ENCODE measurements at places on chromosomes 6 and 20.

DNA sequence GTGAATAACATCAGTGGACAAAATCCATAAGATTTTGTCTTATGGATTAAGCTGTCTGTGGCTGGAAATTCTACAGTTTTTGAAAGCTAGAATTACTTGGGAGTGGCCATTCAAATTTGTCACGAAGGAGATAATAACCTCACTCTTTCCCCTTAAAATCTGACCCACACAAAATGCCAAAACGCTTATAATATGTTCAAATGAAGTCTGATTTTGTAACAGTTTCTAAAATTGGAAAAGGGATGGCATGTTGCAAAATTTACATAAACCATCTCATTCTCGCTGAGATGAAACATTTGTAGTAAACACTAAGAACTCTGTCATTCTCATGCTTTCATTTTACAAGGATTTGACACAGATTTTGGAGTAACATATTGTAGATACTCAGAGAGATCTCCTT lies 112.7 kb downstream of the GJA1 start:
- no peak for DNase-seq

DNA sequence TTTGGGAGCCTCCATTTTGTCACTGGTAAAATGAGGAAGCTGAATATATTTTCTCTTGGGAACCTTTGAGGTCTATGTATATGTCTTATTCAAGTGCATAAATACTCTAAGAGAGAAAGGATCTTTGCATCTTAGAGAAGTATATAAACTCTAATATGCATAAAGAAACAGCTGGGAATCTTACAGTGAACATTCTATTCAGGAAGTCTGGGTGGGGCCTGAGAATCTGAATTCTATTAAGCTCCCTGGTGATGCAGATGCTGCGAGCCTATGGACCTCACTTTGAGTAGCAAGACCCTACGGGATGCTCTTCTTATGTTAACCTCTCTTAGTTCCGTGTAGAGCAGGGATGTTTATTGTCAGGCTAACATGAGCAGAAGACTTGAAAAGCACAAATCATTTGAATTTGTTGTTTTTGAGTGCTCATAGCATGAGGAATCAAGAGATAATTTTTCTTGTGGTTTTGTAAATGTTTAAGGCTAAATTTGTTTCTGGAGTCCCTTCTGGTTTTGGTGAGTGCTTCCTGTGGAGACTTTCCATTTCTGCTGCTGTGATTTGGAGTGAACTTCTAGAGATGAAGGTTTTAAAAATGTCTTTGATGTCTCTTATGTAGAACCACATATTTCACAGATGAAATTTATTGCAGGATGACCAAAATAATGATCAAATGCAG lies 281.2 kb upstream of the JAG1 start:
- DNase-seq = no peak

- DNase-seq = no peak
Observed at GRCh38 chr6:75331151-75331550, 46.6 kb upstream of the TMEM30A start.

GRCh38 chr6:147043994-147044477 lies 160.2 kb upstream of the STXBP5 start:
- no peak for DNase-seq

GRCh38 chr6:106053484-106054205 lies 32.5 kb upstream of the PRDM1 start:
- no peak for DNase-seq

DNA sequence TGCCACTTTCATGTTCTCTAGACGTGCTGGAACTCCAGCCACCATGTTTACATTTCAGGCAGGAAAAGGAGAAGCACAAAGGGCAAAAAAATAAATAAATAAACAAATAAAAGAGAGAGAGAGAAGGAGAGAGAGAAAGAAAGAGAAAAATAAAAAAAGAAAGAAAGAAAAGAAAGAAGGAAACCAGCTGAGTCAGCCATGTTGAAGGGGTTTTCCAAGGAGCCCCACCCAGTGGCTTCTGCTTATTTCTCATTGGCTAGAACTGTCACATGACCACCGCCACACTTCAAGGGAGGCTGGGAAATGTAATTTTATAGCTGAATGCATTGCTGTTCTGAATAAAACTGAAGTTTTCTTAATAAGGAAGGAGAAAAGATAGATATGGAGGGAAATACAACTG lies 71.1 kb downstream of the BFSP1 start:
- no peak for DNase-seq

DNA sequence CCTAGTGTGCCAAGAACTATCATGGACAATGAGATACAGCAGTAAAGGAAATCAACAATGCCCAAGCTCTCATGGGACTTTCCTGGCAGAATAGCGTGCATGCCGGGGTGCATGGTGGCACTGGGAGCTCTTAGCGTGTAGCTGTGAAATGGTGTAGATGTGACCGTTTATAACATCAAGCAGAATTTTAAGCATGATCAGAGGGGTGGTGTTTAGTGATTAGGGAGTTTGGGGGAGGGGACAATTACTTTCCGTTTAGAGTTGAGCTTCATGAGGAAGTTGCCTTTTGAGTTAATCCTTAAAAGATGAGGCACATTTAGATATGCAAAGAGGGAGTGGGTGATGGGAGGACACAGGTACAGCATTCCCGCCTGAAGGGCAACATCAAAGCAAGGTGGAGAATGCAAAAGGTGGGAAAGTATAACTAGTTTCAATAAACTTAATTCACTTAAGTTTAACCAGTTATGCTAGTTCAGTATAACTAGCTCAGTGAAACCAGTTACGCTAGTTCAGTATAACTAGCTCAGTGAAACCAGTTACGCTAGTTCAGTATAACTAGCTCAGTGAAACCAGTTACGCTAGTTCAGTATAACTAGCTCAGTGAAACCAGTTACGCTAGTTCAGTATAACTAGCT lies 661.6 kb downstream of the QKI start:
- DNase-seq = no peak

DNA sequence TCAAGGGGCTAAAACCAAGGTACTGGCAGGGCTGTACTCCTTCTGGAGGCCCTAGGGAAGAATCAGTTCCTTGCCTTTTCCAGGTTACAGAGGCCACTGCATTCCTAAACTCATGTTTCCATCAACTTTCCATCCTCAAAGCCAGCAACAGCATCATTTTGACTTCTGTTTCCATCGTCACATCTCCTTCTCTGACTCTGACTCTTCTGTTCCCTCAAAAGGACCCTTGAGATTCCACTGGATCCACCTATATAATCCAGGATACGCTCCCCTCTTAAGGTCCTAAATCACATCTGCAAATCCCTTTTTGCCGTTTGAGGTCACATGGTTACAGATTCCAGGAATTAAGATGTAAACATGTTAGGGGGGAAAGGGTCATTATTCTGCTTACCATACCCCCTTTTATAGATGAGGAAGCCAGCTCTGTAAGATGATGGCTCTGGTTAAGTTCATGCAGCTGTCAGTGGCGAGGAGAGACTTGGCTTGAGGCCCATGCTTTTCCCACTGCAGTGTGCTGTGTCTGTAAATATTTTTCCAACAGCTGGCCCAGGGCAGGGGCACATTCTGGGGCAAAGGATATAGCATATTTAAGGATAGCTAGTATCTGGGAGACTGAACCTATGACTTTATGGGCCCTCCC lies 114.6 kb downstream of the TNFRSF21 start:
- DNase-seq = no peak

GRCh38 chr20:37914672-37915433 lies 11.9 kb downstream of the VSTM2L start:
- no peak for DNase-seq

DNA sequence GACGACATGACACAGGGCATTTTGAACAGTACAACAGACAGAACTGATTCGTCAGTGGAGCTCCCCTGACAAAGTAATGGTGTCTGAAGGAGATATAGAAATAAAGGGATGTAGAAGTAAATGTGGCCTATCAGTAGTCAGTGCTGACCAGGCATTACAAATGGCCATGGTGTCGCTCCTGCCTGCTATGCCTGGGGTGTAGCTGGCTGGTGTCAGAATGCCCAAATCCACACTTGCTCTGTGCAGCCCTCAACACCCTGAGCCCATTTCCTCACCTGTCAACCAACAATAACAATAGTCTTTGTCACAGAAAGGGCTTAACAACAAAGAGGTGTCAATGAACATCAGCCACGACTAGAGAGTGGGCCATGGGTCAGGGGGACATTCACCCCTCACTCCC lies 53.2 kb downstream of the MAP3K5 start:
- DNase-seq = no peak

GRCh38 chr20:44773070-44773829 lies 27.6 kb downstream of the KCNK15 start:
- no peak for DNase-seq

DNA sequence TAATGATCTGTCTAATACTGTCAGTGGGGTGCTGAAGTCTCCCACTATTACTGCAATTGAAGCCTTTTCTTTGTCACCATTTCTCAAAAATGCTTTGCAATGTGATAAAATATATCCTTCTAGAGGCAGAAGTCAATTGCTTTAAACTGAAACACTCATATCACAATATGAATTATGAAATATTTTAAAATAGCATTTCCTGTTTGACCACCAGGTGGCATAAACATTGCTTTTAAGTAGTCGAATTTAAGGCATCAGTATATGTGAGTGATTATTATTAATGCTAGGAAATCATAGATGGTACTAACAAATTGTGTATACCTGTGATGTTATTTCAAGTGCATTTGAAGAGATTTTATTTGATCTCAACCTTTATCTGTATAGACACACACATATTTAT lies 87.5 kb downstream of the MEI4 start:
- no peak for DNase-seq

DNA sequence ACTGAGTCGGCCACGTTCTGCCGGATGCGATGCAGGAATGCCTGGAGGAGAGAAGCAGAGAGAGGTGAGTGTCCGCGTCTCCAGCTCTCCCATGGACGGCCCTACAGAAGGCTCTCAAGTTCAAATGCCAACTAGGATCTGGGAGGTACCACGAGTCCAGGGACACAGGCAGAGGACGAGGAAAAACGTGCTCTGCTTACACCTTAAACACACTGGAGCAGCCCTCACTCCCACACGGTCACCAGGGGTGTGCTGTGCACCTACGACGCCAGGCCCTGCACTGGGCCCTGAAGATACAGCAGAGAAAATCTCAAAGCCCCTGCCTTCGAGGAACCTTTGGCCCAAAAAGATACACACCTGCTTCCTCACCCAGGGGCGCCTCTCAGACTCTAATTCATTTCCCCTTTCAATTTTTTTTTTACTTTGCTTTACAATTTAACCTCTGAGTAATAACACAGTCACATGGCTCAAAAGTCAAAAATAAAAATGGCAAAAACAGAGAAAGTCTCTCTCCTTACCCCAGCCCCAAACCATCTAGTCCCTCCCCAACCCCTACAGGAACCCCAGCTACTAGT lies 79.9 kb downstream of the PREX1 start:
- no peak for DNase-seq

DNA sequence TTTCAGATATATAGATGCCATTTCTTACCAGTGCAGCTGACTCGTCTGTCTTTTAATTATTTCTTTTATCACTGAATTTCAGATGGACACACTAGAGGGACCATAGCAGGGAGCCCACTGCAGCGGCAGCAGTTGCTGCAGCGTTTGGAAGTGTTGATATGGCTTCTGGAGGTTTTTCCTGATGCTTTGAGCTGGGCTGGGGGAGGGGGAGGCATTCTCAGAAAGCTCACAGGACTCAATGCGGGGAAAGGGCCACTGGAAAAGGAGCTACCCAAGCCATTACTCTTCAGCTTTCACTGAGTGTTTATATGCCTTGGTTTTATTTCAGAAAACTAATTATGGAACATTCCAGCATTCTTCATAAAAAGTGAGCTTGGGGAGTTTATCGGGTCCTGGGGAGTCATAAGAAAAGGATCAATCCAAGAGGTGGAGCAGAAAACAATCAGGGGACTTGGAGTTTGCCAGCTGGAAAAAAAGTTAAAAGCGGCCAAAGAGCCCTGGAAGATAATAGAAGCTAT lies 740.4 kb upstream of the FLRT3 start:
- DNase-seq = no peak

GRCh38 chr20:42652266-42652665 lies 537.4 kb downstream of the PTPRT start:
- no peak for DNase-seq

DNA sequence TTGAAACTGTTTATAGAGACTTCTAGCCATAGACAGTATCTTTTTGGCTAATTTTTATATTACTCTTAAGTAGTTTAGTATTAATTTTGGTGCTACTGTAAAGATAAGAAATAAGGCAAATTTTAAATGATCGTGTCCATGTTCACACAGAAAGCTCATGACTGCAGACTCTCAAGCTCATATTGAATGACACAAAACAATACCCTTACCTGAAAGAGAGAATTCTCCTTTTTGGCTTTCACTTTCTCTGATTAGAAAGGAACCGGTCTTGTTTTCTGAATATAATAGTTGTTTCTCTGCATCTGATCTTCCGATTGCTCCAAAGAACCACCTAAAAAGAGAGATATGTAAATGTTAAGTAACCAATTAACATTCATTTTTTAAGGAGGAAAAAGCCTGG lies 57.0 kb downstream of the FRK start:
- DNase-seq = no peak

All from stimulated activated CD4-positive, alpha-beta T cell treated with anti-CD3 and anti-CD28 coated beads, Interleukin-12 subunit alpha, Interleukin-12 subunit beta, amount 100 ng/mL, for 48 hours (primary cell).